ENCODE measurements at places on chromosomes 12 and 14. TPM values are rescaled to one million over a fixed set of nuclear protein-coding genes. Genes with fewer than 3 reads are reported as not detected.

DNA sequence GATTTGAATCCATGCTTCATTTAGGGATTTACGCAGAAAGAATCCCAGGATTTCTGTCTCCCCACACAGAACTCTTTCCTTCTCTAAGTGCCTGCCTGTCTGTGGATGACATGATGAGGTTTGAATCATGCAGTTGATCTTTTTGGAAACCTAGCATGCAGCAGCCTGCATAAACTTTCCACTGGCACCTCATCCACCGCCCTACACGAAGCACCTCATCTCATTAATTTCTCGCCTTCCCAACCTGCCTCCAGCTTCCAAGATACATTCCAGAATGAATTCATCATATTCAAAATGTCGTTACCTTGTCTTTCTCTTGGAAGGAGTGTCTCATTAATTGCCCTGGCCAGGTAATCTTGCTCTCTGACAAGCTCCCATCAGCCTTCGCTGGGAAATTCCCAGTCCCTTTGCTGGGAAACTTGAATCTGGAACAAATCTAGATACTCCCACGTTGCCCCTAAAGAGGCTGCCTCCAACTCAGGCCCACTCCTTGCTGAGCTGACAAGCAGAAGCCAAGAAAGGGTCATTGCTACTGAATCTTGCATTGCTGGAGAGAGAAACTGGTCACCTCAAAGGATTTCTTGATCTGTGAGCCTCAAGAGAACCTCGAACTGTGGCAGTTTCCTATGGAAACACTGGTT, 48.2 kb downstream of the SERPINA3 start:
- DNase-seq: no peak

- DNase-seq: no peak
These were observed 190.8 kb upstream of the TMEM132C start for GRCh38 chr12:128076188-128076587.

GRCh38 chr12:39897315-39897714, 208.6 kb downstream of the SLC2A13 start:
- DNase-seq: no peak

DNA sequence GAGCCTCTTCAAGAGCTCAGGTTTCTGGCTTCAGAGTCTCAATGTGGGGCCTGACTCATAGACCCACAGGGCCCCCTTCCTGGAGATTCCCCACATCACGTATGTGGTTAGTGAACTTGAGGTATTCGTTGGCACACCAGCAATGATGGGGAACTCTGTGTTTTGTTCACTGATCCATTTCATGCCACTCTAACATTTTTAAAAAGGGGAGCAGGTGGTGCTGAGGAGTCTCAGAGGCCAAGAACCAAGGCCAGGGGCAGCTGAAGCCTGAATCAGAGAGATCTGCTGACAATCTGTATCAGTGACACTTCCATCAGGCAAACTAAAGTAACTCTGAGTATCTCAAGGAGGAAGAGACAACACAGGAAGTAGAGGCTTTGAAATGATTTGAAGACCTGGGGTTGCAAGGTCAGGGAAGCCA, 323.4 kb downstream of the VRK1 start:
- peak; percentile 86 for DNase-seq

SYCP3 gene
- not detected for total RNA-seq

SLC10A1 gene
- total RNA-seq: not detected

NXPH4 gene
- total RNA-seq: 0.25 TPM

GPR68 gene
- 1.3 TPM for total RNA-seq
